ENCODE measurements at places on chromosomes 11 and 22.

- DNase-seq, result no peak
These were observed 106.2 kb downstream of the SHANK2 start for GRCh38 chr11:71145988-71146824.

GRCh38 chr11:66874232-66874631 is 17.4 kb downstream of the LRFN4 start:
- DNase-seq, result no peak

GRCh38 chr11:117009905-117010605 is 88.2 kb downstream of the SIK3 start:
- peak; percentile 80 for DNase-seq

- DNase-seq, result no peak
These were observed 33.4 kb downstream of the SERPINH1 start for GRCh38 chr11:75595429-75595828.

DNA sequence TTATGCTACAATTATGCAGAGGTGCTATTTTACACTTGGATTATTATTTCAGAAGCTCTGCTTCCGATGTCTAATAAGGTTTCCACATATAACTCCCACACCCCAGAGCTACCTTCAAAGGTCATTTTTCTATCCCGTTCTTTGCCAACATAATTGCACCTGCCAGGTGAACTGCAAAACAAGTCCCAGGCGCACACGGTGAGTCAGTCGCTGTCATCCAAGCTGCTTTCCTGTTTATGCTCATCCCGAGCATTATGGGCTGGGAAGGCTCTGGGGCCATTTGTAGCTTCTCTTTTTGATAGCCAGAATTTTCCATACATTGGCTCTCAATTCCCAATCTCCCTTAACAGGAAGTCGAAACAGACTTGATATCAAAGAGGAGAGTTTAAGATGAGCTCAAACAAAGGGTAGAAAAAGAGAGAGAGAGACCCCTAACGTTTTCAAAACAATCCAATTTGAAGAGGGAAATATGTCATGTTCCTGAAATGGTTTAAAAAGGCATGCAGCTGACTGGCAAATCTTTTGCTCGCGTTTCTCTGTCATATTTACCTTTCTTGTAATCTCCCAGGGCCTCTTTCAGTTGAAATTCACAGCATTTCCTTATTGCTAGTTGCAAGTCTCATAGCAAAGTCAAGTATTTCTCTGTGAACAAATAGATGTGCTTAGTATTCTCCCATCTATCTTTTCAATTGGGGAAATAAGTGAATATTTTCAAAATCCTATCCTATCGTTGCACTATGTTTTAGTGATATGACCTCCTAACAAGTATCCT is 815.9 kb downstream of the KCNA4 start:
- no peak for DNase-seq

DNA sequence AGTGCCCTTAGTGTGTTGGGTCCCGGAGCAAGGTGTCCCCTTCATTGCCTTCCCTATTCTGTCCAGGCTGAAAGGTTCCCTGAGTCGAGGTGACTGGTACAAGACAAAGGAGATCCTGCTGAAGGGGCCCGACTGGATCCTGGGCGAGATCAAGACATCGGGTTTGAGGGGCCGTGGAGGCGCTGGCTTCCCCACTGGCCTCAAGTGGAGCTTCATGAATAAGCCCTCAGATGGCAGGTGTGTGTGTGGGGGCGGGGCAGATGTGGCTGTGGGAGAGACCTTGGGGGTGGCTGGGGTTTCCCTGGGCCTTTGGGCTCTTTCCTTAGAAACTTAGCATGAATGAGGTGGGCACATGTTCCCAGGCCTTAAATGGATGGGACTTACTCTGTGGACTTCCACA is 1.8 kb downstream of the NDUFV1 start:
- no peak for DNase-seq

DNA sequence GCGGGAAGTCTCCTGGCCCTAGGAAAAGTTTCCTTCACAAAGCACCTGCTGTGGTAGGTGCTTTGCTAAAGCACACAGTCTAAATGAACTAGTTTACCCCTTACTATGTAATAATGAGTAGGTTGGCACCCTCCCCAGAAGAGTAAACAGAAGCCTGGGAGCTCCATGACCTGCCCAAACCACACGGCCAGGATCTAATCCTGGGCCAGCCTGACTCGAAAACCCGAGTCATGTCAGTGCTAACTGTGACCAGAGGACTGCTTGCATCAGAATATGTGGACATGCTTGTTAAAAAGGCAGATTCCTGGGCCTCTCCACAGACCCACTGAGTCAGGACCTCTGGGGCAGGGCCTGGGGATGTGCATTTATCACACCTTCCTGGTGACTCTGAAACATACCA is 67.7 kb downstream of the PANX1 start:
- DNase-seq, result no peak

- DNase-seq, result no peak
These were observed 135.1 kb downstream of the SHANK2 start for GRCh38 chr11:71117311-71117710.

GRCh38 chr11:108958368-108959104 is 293.7 kb downstream of the DDX10 start:
- DNase-seq, result no peak

GRCh38 chr11:106990331-106990730 is 27.9 kb downstream of the GUCY1A2 start:
- no peak for DNase-seq

DNA sequence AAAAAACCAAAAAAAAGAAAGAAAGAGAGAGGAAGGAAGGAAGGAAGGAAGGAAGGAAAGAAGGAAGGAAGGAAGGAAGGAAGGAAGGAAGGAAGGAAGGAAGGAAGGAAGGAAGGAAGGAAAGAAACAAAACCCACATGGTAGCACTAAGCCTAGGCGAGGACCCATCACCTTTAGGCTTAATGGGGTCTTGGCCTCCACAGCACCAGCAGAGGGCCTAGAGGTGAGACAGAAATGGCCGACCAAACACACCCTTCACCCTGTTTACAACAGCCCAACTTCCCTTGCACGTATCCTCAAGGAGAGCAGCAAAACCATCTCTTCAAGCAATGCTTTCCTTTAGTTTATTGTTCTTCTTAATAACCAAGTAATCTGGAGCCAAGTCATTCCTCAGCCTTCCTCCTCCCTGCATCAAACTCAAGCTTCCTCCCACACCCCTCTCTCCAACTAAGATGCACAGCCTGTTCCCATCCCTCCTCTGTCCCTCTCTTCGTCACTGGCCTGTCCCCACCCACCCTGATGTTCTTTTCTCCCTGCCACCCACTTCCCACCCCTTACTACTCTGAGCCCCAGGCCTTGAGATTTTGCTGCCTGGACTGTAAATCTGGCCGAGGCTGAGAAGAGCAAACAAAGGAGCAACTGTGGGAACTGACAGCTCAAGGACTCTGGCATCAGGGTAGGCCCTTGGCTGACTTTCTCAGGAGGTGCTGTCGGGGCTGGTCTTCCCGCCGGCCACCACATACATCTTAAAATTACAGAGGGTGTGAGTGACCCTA is 26.0 kb downstream of the POU2AF1 start:
- DNase-seq, result peak; percentile 35

- DNase-seq, result no peak
These were observed 123.9 kb downstream of the MPPED1 start for GRCh38 chr22:43535741-43536140.

DNA sequence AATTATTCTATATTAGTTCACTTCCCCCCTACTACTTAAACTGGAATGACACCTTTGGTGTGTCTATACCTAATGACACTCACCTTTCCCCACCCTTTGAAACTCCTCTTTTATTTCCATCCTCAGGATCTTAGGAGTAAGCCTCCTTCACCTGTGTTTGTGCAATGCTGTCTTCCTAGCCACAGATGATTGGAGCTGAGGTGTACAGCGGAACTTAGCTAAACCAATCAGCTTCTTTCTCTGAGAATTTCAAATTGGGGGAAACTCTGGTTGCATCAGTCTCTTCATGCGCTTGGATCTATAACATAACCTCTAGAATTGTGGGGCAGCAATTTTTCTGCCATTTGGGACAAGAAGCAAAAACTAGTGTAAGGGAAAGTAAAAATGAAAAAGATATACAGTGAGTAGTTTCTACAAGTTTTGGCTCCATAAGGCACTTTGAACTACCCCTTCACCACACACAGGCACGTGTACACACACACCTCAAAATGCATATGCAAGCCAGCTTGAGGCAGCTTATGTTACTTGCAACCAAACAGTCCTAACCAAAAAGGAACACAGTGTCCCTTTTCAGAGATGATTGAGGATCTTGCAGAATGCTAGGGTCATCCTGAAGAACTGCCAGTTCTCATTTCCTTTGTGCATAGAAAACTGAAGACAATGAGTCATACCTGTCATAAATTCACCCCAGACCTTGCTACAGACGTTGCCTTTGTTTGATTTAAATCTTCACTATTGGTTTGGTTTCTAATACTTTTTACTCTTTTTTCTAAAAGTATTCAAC is 36.0 kb upstream of the LDLRAD3 start:
- no peak for DNase-seq

DNA sequence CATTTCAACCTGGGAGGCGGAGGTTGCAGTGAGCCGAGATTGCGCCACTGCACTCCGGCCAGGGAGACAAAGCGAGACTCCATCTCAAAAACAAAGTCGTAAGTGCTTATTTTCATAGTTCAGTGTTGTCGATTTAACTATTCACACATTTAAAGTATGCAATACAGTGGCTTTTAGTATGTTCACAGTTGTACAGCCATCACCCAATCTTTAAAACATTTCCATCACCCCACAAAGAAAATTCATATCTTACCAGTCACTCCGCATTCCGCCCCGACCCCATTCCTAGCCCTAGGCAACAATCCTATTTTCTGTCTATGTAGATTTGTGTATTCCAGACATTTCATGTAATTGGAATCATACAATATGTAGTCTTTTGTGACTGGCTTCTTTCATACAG is 11.9 kb downstream of the IPO7 start:
- no peak for DNase-seq

DNA sequence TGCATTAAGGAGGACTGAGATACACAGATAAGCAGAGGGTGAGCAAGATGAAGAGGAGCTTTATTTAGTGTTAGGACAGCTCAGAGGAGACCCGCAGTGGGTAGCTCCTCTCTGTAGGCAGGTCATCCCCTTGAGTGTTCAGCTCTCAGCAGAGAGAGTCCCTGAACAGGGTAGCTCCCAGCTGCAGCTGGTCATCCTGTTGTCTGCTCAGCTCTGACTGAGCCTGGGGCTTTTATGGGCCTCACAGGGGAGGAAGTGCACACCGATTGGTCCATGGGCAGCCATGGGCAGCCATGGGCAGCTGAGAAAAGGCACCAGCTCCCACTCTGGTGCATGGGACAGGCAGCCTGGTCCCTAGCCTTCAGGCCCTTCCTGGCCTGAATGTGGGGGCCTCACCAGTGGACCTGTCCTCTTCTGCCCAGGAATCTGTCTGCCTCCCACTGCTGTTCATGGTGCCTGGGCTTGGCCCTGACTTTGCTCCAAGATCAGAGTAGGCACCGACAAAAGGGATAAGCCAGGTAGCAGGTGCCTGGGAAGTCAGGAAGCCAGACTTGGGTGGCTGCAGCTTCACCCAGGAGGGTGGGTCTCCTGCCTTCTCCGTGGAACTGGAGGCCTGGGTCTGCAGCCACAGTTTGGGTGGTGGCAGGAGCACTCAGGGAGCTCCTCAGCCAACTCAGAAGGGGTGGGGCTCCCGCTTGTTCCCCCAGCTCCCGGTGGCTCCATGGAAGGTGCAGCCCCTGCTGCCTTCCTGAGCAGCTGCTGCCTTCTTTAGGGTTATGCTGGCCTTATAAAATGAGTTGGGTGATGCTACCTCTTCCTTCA is 54.7 kb downstream of the MYEOV start:
- DNase-seq, result peak; percentile 29

DNA sequence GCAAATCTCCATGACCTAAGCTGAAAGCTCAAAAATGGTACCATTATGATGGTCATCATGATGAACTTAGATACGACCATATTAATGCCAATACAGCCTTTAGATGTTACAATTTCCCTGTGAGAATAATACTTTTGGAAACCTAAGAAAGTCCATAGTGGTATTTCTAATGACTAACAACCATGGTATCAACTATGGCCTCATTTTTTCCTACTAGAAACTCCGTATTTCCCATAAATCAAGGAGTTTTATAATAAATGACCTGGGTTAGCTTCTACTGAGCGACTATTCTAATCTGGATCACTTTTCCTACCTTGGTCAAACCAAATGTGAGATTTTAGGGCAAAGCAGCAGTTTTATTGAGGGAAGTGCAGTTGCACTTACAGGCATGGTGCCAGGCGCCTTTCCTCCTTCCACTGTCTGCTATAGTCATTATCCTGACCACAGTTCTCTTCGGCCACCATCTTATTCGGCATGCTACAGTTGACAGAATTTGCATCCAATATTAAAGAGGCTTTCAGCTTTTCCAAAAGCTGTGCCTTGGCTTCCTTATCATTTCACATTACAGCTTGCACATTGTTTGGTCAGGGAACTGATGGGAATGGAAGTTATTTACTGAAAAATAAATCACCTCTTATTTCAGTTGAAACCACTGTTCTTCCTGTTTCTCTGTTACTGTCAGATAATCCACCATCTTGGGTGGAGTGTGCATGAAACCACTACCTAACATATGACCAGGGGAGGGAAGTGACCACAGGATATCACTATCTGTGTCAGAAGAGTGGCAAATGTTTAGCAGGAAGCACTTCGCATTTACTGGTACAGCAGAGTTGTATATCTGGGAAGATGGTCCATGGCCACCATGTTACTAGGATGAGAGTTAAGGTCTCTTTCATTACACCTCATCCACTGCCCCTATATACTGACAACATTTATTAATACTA is 74.5 kb upstream of the PICALM start:
- DNase-seq, result no peak

DNA sequence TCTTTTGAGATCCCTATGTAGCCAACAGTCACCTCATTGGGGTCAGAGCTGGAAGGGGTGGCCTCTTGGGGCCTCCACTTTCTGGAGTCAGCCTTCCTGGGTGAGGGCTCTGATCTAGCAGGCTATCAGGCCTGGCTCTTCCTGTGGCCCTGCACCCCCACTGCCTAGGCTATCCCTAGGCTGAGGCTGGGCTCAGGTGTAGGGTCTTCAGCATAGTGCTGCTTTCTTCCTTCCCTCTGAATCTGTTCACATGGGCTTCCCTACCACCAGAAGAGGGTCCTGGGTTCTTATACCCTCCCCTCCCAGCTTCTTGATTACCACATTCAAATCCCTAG is 456 bp upstream of the SPI1 start:
- no peak for DNase-seq

GRCh38 chr11:92475819-92476218 is 251.2 kb downstream of the FAT3 start:
- DNase-seq, result no peak

- peak; percentile 52 for DNase-seq
These were observed 29.7 kb upstream of the DDX6 start for GRCh38 chr11:118820412-118821357.

- DNase-seq, result no peak
These were observed 55.2 kb downstream of the KDM2A start for GRCh38 chr11:67174311-67174710.

GRCh38 chr11:48022445-48022844 is 42.1 kb downstream of the PTPRJ start:
- DNase-seq, result no peak

- peak; percentile 73 for DNase-seq
These were observed at the start of gene MMP10 for GRCh38 chr11:102780491-102780918. Gene MMP10 (minus strand): TSS chr11:102780628. CDS start chr11:102780591, 37 bp downstream.

GRCh38 chr11:90237004-90237403 is 14.2 kb upstream of the CHORDC1 start:
- no peak for DNase-seq

- DNase-seq, result no peak
These were observed 65.6 kb upstream of the VPREB1 start for GRCh38 chr22:22178992-22179391.
